Kidney epithelial cell (primary cell): ENCODE measurements at places on chromosomes 13 and 19.

GRCh38 chr13:52767949-52768516 lies 28.4 kb upstream of the CNMD start:
- DNase-seq, result no peak

DNA sequence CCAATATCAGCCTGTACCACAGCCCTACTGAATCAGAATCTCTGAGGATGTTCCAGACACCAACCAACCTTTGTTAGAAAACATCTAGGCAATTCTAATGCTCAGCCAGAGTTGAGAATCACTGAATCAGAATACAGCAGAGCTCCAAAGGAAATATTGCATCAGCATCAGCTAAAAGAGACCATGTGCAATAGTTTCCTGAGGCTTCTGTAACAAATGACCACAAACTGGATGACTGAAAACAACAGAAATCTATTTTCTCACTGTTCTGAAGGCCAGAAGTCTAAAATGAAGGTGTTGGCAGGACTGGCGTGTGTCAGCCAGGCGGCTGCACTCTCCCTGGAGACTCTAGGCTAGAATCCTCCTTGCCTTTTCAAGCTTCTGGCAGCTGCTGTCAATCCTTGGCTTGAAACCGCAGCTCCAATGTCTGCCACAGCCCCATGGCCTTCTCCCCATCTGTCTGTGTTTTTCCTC lies 1.2 kb upstream of the DCT start:
- DNase-seq, result peak; percentile 19

DNA sequence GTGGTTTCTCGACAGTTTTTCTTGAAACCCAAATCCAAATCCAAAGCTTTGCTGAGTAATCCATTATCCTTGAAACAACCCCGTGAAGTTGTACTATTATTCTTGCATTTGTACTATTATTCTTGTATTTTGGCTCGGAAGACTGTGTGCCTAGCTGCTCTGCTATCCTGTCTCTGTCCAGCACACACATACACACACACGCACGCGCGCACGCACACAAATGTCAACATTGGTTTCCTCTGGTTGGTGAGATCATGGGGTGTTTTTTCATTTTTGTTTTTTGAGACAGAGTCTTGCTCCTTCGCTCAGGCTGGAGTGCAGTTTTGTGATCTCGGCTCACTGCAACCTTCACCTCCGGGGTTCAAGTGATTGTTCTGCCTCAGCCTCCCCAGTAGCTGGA lies 14.9 kb upstream of the KLK4 start:
- no peak for DNase-seq

- DNase-seq, result no peak
Observed at GRCh38 chr19:18742324-18742723, 48.8 kb downstream of the COMP start.

- DNase-seq, result no peak
Observed at GRCh38 chr13:108226184-108226583, 8.0 kb downstream of the ABHD13 start.

GRCh38 chr13:20348018-20348417 lies 115.9 kb upstream of the GJB6 start:
- no peak for DNase-seq

GRCh38 chr13:24075137-24075975 lies 85.2 kb upstream of the SPATA13 start:
- no peak for DNase-seq

DNA sequence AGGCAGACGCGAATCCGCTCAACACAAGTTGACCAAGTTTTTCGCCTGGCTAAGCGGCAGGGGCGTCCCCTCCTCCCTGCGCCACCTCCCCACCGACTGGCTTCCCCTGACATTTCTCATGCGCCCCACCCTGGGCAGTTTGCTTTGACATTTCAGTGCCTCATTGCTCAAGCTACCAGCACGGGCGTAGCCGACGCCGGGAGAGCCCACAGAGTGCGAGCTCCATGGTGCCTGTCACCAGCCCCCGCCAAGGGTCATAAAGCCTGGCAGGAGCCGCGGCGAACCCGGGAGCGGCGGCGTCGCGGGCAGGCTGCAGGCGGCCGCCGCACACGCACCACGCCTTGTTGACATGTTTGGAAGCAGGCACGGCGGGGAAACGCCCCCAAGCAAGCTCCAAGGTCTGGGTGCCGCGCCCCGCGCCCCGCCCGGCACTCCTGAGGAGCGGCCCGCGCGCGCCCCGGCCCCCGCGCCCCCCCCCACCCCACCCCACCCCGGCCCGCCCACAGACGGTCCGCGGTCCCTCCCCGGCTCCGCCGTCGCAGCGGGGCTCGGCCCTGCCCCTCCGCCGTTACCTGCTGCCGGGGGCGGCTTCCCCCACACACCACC lies 601 bp downstream of the FBXL3 start:
- no peak for DNase-seq

GRCh38 chr19:9811139-9811538 lies 7.7 kb downstream of the FBXL12 start:
- DNase-seq, result no peak

DNA sequence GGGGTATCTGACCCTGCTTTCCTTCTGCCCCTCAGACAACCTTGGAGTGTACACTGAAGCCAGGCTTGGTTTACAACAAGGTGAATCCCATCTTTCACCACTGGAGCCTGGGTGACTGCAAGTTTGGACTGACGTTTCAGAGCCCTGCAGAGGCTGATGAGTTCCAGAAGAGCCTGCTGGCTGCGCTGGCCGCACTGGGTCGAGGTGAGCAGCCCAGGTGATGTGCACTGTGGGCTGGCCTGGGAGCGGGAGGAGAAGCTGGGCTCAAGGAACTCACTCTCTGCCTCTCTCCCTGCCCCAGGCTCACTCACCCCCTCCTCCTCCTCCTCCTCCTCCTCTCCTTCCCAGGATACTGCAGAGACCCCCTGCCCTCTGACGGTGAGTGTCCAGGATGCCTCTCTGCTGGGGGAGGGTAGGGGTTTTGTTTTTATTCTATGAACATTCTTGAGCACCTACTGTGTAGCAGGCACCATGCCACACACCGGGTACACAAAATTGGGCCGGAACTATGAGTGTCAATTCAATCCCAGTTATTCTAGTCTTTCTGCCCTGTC lies 3.5 kb downstream of the SPRED3 start:
- no peak for DNase-seq

DNA sequence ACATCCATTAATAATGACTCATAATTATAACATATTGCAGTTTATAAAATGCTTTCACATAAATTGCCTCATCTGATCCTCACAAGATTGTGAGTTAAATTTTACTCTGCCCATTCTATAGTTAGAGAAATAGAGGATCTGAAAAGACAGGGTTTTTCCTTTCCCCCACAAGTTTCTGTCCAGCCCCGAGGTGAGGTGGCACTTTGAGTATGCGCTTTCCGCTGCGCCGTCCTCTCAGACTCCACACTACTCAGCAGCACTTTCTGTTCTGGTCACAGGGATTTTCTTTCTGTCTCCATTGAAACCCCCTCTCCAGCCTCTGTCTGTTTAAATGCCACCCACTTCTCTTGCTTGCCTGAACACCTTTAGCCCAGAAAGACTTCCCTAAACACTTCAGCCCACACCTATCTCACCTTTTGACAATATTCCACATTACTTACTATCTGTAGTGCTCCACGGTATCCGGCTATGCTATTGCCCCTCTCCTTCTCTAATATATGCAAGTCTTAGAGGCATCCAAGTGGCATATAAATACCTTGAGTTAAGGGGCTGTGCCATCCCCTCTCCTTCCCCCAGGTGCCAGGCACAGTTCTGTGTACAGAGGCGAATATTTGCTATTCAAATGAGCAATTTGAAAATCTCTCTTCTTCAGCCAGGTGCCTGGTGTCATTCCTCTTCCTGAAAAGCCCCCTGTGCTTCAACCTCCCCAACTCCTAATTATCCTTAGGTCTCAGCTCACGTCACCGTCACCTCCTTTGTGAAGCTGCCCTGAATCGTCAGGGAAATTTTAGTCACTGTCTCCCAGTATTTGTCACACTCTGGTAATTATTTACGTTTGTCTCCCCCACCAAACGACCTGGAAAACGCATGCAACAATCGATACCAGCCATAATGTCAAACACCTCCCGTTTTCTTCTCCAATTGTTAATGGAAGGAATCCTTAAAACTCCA lies 268.7 kb downstream of the NHLRC3 start:
- DNase-seq, result no peak

- DNase-seq, result no peak
Observed at GRCh38 chr19:10797078-10797477, 38.9 kb downstream of the TMED1 start.

DNA sequence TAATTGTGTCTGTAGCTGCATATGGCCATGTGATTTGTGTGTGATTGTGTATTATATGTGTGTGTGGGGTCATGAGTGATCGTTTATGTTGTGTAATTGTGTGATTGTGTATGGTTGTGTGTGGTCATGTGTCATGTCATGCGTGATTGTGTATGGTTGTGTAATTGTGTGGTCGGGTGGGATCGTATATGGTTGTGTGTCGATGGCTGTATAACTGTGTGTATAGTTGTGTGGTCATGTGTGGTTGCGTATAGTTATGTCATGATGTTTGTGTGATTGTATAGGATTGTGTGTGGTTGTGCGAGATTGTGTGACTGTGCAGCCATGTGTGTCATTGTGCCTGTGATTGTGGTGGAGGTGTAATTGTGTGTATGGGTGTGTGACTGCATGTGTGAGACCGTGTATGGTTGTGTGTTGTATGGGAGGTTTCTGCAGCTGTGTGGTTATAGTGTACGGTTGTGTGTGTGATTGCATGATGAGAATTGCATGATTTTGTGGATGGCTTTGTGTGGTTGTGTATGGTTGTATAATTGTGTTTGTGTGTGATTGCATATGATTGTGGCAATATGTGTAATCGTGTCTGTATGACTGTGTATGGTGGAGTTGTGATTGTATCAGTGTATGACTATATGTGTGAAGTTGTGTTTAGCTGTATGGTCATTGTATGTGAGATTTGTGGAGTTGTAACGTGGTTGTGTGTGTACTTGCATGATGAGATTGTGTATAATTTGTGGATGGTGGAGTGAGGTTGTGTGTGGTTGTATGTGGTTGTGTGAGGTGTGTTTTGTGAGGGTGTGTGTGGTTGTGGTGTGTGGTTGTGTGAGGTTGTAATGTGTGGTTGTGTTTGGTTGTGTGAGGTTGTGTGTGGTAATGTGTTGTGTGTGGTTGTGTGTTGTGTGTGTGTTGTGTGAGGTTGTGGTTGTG lies 2.2 kb downstream of the TMPRSS9 start:
- DNase-seq, result no peak

DNA sequence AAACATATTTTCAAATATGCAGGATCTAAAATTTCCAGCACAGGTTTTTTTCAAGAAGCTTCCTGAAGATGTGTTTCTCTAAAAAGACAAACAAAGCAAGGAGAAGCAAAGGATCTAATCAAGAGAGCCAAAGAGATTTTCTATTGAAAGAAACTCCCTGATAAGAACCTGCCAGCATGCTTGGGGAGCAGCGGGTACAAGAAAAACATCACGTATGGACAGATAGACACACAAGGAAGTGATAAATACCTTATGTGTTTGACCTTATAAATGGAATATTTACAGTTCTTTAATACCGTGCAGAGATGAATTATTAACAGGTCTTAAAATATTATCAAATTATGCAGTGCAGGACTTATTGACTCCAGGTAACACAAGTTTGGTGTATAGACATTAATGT lies 562.1 kb downstream of the DACH1 start:
- no peak for DNase-seq
